ENCODE measurements at places on chromosomes 12 and 14.

DNA sequence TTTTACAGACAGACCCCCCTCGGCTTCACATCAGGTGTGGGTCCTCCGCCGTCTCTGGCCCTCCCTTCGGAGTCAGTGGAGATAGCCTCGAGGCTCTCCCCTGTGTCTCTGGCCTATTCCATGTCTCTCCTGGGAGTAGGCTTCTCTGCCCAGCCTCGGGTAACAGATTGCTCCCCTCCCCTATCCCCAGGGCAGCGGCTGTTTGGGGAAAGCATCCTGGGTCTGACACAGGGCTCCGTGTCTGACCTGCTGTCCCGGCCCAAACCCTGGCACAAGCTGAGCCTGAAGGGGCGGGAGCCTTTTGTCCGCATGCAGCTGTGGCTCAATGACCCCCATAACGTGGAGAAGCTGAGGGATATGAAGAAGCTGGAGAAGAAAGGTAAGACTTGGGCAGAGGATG, 30.8 kb downstream of the PHETA1 start:
- DNase-seq: no peak

GRCh38 chr12:22658214-22658613, 33.2 kb downstream of the ETNK1 start:
- no peak for DNase-seq

DNA sequence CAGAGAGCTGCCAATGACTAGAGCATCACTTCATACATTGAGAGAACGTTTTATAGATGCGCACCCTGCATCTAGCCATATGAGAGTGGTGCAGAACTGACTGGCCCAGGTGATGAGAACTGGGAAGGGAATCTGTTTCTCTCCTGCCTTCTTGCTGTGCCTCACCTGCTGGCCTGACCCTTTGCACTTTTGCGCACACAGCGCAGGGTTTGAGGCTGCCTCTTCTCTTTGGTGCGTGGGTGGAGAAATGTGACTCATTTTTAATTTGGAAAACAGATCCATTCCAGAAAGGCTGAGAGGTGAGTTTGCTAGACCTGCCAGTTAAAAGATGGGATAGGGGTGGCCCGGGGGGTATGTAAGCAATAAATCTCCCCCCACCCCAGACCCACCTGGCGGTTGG, 453 bp upstream of the ESRRB start:
- no peak for DNase-seq

GRCh38 chr12:16389594-16389993, 42.1 kb downstream of the MGST1 start:
- no peak for DNase-seq

DNA sequence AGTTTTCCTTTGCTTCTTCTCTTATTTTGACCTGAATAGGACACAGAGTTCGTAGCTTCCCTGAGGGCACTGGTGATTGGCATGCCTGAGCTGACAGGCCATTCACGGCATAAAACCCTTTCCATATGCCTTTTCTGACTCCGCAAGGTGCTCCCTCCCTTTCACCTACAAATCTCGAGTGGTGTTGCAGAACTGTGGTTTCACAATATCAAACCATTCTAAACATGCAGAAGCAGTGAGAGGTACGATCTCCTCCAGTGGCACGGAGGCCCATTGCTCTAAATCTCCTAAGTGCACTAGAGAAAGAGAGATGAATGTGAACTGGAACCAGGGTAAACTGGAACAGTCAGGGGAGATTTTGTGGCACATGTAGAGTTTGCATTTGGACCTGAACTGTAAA, 23.9 kb downstream of the CLSTN3 start:
- no peak for DNase-seq

- DNase-seq: no peak
Measured at GRCh38 chr14:70595443-70596185, 4.8 kb downstream of the MED6 start.

DNA sequence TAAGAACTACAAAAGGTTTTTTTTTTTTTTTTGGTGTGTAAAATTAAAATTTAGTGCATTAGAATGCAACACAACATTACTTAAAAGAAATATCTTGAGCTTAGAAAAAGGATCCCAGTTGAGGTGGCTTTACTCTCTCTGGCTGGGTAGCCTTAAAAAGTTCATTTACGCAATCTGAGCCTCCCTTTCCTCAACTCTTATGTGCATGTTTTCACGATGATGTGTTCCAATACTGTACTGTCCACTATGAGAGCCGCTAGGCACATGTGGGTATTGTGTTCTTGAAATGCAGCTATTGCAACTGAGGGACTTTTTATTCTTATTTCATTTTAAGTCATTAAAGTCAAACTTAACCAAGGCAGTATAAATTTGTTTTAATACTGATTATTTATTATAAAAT, 460.9 kb upstream of the SYT1 start:
- DNase-seq: no peak

- peak; percentile 21 for DNase-seq
Measured at GRCh38 chr12:1859643-1860042, 39.3 kb downstream of the LRTM2 start.

DNA sequence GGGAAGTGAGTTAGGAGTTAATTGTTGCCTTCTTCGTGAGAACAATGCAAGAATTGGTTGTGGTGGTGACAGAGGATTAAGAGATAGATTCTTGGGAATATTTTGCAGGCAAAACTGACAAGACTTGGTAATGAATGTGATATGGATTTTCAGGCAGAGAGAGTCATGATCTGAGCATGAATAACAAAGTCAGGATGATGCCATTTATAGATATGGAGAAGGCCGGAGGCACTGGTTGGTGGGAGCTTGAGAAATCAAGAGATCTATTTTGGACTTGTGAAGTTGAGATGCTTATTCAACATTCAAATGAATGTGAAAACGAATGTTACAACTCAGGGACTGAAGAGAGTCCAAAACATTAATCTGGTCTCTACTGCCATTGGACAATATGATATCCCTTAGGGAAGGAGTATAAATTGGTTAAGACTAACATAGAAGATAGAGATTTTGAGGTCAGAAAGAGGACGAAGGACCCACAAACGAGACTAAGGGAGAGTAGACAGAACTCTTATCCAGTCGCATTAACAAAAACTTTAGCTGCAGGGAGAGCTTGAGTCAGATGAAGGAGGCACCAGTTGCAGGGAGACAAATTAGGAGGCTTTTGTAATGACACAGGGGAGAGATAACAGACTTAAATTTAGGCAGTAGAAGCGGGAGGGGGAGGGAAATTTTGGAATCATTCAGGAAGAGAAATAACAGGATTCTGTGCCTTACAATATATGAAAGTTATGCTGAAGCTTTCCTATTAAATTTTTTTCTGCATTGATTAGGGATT, 1090.6 kb downstream of the GALC start:
- no peak for DNase-seq

DNA sequence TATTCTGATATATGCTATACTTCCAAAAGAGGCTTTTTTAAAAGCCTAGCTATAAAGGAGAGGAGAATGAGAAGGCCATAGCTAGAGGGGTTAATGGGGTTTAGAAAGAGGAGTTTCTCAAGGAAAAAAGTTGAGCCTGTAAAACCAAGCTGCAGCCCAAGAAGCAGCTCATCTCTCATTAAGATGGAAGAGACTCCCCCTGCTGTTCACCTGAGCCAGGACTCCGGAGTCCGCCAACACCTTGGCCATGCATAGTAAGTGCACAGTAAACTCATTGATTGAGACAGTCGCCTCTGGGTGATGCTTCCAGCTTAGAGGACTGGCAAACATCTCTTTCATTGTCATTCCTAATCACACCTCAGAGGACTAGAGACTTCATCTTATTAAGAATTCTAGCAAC, 46.2 kb downstream of the ANO2 start:
- DNase-seq: no peak

GRCh38 chr12:96078231-96079135, 43.1 kb upstream of the LTA4H start:
- DNase-seq: peak; percentile 64

- no peak for DNase-seq
Measured at GRCh38 chr14:91732859-91733477, 1.1 kb upstream of the CATSPERB start.

GRCh38 chr12:97575403-97576193, 113.0 kb downstream of the RMST start:
- DNase-seq: no peak

DNA sequence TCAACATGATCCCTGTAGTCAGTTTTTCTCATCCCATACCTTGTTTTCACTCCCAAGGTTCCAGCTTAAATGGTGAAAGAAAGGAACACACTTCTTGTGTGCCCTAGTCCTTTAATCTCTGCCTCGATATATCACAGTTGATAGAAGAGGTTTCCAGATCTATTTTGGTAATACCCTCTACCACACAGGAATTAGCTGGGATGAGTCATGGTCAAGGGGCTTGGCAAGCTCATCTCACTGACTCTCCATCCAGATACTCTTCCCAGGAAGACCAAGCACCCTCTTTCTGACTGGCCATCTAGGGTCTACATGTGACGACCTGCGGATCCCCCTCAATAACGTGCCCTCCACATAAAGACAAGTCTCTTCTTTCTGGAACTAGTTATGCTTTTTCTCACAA, 277.9 kb downstream of the ITPR2 start:
- DNase-seq: no peak

- no peak for DNase-seq
Measured at GRCh38 chr12:25937096-25937495, 21.4 kb upstream of the RASSF8 start.

DNA sequence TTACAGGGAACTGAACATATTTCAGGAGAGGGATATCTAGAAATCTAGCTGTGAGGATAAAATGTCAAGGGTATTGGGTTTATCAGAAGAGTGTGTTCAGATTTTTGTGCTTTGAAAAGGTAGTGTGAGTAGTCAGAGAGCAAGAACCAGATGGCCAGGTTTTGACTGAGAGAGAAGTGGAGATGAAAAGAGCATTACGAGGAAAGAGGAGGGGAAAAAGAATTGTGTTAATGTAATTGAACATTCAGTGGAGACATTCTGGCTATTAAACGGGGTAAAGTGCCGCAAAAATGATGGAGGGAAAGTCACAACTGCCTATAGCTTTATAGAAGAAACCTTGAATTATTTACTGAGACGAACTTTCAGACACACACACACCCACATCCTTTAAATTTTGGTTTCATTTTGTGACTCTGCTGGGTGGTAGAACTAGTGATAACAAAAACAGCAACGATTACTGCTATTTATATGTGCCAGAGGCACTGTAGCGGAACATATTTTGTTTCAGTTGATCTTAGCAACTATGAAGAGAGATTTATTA, 213.6 kb downstream of the ERC1 start:
- DNase-seq: no peak

- DNase-seq: no peak
Measured at GRCh38 chr12:48998497-48999353, 450 bp downstream of the DDN start.

DNA sequence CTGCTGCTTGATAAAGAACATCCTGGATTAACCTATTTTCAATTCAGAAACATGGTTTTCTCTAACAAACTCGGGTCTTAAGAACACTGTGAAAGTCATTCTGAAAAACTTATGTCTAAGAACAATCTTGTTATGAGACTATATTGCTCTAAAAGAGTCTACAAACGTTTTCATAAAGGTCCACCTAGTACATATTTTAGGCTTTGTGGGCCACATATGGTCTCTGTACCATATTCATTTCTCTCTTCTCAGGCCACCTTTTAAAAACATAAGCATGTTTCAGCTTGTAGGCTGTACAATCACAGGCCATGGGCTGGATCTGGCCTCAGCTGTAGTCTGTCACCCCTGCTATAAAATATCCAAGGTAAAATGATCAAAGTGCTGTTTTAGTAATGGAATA, 39.9 kb downstream of the PPP4R3A start:
- no peak for DNase-seq

DNA sequence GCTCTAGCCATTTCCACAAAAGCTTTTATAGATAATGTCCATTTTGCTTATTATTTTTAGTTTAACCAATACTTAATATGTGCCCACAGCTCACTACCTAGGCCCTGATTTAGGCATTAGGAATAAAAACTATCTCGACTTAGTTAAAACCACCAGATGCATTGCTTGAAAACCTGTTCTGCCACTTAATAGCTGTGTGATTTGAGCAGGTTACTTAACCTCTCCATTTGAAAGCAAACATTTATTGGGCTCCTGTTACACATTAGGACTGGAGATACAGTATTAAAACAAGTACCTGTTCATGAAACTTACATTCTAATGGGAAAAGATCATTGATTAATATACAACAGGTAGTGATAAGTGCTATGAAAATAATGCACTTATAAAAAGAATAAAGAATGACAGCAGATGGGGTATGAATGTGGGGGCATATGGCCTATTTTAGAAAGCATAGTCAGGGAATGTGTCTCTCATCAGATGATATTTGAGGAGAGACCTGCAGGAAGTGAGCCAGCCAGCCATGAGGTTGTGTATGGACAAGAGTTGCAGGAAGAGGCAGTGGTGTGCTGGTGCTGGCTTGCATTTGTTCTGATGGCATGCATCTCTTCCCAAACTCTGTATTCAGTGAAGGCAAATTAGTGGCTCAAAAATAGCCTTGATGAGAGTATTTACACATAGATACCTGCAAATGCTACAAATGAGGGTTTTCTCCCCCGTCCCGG, 34.3 kb downstream of the NOPCHAP1 start:
- DNase-seq: no peak

All from ascending aorta (tissue), 2 donors.